ENCODE measurements at places on chromosomes 7 and 10. TPM values are rescaled to one million over a fixed set of nuclear protein-coding genes. Genes with fewer than 3 reads are reported as not detected.

NPC1L1 gene
- 0.35 TPM for total RNA-seq

HPSE2 gene
- not detected for total RNA-seq

KLLN gene
- not detected for total RNA-seq

ASZ1 gene
- not detected for total RNA-seq

CACNB2 gene
- not detected for total RNA-seq

MYL10 gene
- not detected for total RNA-seq

- DNase-seq, result no peak
These were observed 8.6 kb downstream of the UNCX start for GRCh38 chr7:1241258-1241602.

DNA sequence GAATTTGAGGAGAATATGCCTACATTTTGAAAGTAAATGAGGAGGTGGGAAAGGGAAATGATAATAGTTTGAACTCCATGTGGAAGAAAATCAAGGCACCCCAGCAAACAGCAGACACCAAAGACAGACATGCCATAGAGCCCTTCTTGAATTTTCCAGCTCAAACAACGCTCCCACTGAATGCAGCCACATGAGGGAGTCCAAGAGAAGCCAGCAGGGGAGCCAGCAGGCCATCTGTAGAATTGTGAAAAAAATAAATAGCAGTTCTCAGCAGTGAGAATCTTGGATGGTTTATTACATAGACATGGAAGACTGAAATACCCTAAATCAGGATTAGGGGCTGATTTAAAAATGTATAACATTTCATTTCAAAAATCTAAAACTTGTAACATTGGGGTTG is 1567.3 kb upstream of the LRRTM3 start:
- DNase-seq, result peak; percentile 22

DNA sequence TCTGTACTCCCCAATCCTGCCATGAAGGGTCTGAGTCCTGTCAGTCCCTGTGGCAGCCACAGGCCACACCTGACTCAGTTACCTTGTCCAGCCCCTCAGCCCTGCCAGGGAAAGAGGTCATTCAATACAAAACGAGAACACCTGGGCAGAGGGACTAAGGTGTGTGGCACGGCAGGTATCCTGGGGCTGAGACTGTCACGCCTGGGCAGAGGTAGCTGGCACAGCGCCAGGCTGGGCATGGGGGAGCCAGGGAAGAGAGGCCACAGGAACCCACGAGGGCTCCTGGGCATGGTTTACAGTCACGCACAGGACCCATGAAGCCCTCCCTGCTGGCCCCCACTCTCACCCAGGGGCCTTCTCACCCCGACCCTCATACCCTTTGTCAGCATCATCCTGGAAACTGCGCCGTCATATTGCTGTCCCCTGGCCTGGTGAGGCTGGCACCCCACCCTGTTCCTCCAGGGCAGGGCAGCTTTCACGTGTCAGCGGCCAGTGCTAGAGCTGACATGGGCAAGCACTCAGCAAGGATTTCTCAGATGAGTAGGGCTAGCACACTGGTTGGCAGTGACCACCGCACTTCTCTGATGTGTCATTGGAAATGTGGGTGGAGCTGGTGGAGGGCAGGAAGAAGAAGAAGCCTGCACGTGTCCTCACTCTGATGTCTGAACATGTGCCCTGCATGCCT is 42.7 kb downstream of the LRRC18 start:
- DNase-seq, result no peak

DNA sequence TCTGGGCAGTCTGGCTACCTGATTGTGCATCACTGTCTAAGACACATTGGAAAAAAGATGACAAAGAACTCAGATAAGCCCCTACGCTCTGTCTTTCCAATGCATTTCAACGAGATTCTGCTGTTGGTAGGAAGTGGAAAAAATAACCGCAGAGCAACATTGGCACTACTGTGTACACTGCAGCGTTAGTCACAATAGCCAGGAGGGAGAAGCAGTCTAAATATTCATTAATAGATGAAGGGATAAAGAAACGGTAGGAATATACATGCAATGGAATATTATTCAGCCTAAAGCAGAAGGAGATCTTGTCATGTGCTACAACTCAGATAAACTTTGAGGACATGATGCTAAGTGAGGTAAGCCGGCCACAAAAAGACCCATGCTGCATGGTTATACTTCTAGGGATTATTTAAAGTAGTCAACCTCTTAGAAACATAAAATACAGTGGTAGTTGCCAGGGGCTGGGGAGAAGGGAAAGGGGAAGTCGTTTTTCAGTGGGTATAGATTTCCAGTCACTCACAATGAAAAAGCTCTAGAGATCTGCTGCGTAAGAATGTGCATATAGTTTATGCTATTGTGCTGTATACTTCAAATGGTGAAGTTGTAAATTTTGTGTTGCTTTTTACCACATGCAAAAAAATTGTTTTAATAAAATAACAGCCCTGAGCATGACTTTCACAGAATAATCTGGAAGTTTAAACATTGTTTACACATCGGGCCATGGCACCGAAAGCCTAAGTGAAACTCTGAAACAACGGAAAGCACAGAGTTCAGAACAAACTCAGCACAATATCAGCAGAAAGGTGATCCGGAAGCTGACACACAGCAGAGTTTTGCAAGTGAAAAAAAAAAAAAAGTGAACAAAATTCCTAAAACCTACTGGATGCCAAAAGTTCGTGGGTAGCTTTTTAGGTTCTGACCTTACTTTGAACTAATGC is 40.1 kb downstream of the ELMO1 start:
- DNase-seq, result no peak

GRCh38 chr7:102042016-102042656 is 224.7 kb downstream of the CUX1 start:
- DNase-seq, result peak; percentile 87

GRCh38 chr10:106401161-106401560 is 763.3 kb downstream of the SORCS1 start:
- DNase-seq, result peak; percentile 7

GRCh38 chr10:72088889-72089575 is 681 bp upstream of the SPOCK2 start:
- DNase-seq, result no peak

DNA sequence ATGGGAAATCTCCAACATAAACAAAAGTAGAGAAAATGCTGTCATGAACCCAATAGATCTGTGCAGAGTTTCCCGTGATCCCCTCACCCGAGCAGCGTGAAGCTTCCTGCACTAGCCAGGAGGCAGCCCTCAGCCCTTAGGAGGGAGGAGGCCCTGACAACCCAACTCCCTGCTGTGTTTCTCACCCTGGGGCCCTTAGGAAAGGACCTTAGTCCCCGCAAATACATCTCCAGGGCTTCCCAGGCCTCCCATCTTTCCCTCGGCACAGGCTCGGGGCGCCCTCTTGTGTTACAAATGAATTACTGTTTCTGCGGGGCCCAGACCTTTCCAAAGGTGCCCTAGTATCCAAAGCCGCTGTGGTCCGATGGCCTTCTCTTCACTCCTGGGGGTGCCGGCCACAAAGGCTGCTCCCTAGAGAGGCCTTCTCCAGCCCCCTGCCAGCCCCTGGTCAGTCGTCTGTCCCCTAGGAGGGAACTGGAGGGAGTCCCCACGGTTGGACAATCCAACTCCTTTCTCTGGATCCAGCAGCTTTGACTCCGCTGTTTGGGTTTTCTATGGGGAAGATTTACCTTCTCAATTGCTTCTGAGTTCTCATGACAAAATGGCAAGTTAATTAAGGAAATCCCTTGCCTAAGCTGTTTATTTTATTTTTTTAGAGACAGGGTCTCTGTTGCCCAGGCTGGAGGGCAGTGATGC is 49.9 kb upstream of the SH2B2 start:
- peak; percentile 19 for DNase-seq

DNA sequence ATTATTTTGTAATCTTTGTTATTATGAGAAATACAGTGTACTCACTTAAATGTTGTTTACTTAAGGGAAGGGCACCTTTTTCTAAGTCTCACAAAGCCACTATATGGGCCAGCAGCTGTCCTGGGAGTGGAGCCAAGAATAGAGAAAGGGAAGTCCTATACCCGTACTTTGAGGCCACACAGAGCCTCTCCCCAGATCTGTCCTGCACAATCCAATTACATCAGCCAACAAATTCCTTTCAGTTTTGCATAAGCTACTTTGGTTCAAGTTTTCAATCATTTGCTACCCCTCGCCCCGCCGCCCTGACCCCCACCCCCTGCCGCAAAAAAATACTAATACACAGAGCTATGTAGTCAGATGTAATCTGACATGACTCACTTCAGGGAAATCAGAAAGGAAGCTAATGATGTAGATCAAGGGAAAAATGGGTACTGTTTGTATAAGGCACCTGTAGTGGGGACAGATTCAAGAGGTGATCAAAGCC is 297.4 kb upstream of the NEBL start:
- DNase-seq, result peak; percentile 91
